ENCODE measurements at places on chromosomes 16 and 17.

- no peak for DNase-seq
Observed at GRCh38 chr16:19094542-19095365, 19.0 kb upstream of the ITPRIPL2 start.

DNA sequence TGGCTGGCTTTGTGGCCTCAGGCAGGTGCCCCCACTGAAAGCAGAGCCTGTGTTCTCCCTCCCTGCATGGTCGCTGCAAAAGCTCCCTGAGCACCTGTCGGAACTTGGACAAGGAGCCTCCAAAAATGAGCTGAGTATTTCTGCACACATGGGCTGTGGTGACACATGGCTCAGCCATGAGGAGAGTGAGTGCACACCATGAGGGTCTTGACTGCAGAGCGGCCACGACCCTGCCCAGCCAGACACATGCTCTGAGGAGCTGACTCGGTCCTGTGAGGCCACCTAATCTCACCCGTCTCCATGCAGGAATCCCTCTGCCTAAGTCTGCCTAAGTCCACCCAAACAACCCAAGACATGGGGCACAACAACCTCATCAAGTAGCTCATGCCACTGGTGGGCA is 128.9 kb downstream of the DYNLRB2 start:
- DNase-seq: no peak

DNA sequence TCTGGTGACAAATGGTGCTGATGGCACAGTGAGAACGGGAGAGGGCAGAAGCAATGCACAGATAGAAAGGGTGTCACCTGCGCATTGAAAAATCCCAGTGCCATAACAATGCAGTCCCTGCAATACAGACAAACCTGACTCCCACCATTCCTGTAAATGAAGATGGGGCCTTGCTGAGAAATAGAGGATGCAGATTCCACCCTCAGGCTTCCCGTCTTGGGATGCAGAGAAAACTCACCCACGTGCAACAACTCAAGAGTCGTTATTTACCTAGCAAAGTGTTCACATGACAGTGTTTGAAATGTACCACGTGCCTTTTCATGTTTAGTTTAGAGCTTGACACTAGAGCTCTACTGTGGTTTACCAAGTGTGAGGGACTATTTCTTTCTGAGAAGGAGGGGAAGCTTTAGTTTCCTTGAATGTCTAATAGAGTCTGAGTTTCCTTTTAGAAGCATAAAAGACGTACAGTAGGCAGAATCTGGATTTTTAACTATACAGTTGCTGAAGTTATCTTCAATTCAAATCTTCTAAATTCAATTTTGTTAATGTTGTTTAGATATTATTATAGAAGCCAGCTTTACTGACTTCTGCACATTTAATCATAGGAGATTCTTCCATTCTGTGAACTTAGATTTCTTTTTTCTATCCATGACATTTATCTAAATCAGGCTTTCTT is 35.6 kb downstream of the WWOX start:
- no peak for DNase-seq

DNA sequence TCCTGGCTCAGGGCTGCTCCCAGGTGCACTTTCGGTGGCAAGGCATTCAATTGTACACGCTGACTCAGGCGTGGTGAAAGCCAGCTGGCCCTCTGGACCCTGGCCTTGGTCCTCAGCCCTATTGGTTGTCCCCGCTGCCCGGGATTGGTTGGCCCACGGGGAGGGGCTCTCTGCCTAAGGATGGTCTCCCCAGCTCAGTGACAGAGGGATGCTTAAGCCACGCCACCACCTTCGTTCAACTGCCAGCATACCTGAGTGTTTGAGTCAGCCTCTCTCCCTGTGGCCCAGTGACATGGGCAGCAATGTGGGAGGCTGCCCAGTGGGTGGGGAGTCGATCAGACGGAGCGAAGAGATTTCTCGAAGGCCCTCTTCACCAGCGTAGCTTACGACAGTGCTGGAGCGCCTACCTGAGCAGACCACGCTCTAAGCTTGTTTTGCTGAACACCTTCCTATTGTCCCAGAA is 30.3 kb downstream of the IRF8 start:
- DNase-seq: no peak

GRCh38 chr16:1778200-1779179 is 3.9 kb downstream of the SPSB3 start:
- DNase-seq: no peak

DNA sequence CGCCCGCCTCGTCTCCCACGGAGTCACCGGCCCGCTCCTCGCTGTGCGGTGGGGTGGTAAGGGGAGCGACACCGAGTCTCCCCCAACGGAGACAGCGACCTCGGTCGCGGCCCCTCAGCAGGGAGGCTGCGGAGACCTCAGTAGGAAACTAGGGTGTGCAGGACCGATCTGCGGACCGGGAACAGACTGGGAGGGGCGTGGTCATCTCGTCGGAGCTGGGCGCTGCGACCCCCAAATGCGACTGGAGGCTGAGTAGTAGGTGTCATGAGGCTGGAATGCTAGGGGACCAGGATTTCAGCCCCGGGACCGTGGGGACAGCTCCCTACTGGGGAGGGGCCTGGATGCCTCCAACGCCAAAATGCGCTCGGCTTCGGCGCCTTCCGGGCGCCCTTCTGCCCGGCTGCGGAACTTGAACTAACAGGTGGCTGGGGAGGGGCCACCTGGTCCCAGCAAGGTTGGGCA is 1.3 kb downstream of the CACNG4 start:
- DNase-seq: no peak

- no peak for DNase-seq
Observed at GRCh38 chr17:57228911-57229310, 27.4 kb upstream of the MSI2 start.

DNA sequence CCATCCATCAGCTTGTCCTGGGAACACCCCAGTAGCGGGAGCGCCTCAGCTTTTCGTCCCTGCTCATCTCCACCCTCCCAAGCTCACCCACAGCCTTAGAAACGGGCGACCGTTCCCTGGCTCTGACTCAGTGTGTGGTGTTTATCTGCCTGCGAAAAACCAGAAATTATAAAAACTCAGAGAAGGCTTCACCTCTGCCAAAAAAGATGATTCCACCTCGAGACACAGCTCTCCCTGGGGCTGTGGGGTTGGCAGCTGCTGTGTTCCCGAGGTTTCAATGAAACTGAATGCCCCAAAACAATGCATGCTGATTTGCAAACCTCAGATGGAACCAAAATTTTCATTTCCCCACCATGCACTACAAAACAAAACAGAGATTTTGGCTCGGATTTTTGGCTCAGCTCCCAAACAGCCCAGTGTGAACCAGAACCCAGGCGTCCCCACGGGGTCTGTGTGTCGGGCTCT is 62.4 kb upstream of the MED9 start:
- DNase-seq: peak; percentile 88

DNA sequence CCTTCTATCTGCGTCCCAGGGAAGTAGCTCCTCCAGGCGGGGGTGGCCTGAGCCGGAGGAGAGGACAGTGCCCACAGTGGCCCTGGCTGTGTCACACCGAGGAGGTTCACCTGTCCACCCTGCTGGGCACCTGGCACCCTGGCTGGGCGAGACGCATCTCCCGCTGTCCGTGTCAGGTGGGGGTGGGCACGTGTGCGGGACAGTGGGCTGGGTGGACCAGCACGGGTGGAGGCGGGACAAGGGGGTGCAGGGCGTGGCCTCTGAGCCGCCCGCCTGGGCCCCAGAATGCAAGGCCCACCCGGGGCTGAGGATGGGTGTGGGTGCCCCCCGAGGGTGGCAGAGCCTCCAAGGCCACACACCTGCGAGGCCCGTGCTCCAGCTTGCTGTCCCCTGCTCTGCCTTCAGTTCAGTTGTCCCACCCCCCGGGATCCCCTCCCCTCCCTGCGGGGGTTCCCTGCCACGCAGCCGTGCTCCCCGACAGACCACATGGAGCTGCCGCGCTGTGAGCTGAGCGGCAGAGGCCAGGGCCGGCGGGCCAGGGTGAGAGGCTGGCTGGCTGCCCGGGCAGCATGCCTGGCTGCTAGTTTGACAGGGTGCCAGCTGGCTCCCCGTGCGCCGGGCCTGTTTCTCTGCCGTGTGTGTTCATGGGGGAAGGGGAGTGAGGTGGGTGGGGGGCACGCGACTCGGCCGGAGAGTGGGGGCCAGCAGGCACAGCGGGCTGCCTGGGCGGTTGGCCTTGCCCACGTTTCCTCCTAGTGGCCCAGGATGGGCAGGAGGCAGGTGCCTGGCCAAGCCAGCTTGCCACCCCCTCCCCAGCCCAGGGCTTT is 33.9 kb downstream of the BAHCC1 start:
- DNase-seq: no peak

DNA sequence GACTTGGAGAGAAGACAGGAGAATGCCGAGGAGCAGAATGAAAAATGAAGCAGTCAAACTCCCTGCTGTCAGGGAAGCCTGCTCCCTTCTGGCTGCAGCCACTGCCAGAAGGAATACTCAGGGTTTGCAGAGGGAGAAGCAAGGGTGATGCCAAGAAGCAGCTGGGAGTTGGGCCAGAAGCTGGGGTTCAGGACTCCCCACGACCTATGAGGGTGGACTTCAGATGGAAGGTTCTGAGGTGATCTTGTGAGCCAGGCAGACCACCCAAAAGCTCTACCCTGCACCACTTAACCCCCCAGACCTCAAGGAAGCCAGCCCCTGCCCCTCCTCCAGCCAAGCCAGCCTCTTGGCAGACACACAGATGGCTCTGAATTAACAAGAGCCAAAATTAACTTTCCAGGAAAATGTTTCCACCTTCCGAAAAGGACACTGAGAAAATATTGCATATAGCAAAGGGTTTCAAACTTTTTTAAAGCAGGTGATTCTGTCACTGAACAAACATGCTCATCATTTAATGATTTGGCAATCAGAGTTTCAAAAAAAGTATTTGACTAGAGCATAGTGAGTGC is 126.0 kb upstream of the ERCC4 start:
- no peak for DNase-seq

- no peak for DNase-seq
Observed at GRCh38 chr16:88442727-88443576, 10.1 kb upstream of the ZFPM1 start.

DNA sequence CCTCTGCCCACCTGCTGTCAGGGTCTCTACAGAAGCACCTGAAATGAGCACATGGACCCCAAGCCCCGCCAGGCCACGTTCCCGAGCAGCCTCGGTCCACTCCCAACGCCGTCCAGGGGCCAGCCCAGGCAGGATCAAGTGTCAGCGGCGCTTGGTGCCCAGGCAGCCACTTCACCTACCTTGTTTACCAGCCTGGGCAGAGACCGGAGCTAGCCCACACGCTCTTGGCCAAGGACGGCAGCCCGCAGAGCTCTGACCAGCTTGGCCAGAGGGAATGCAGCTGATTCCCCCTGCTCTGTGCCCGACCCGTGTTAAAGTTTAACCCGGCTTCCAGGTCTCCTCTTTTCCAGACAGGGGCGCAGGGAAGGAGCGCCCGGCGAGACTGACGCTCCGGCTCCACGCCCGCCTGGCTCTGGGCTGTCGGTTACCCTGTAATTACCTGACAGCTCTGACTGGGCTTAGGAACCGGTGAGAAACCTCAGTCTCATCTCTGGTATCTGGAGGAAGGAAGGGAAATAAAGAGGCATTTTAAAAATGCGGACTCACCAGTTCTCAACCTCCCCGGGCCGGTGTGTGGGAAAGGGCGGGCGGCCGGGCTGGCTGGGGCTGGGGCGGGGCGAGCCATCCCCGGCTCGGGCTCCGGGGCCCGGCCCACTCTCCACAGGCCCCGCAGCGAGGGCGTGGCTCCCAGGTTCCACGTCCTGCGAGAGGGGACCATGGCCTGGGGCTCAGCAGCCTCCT is 4.6 kb downstream of the KIFC3 start:
- DNase-seq: no peak

GRCh38 chr17:75807861-75808260 is 23.3 kb downstream of the UNK start:
- DNase-seq: no peak

DNA sequence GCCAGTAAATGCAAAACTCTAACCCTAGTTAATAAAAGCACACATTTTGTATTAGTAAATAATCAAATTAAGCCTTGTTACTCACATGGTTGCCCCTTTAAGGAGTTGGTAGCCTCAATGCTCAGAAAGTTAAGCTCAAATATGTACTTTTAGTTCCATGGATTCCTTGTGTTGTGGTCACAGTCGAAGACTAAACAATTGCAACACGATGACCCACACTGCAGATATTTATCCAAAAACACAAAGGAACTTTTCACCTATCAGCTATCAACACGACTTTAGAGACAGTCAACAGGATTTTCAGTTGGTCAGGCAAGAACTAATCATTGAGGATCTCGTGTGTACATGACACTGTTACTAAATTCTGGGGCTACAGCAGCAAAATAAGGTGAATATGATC is 47.4 kb upstream of the NUDT7 start:
- peak; percentile 28 for DNase-seq

DNA sequence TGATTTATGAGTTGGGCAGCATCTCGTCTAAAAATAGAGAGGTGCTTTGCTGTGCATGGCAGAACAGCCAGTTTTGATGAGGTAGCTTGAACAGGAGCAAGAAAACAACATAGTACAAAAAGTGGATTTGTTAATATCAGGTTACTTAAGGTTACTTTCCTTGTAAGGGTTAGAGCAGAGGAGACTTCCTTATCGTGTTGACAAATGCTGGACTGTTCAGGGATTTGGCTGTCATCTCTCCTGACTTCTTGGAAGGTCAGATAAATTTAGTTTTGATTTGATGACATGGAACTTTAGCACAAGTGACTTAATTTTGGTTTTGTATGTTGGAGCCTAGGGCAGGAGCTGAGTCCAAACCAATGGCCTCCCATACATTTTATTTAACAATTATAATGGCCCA is 163.9 kb upstream of the ELAC2 start:
- no peak for DNase-seq

DNA sequence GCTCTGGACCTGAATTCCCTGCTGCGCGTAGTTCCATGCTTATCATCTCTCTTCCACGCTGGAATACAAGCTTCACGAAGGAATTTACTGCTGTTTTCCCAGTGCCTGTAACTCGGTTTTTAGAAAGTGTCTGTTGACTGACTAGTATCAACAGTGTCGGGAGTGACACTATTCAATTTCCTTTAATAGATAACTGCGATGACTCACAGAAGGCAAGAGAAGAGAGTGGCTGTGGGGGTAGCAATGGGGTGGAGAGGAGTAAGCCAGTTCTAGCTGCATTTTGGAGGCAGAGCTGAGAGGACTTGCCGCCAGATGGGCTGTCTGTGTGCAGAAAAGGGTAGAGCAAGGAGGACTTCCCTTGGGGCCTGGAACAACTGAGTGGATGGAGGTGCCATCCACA is 25.2 kb downstream of the B4GALNT2 start:
- DNase-seq: no peak

- DNase-seq: no peak
Observed at GRCh38 chr16:13779676-13780075, 140.3 kb upstream of the ERCC4 start.

GRCh38 chr17:66578781-66579489 is 256.0 kb upstream of the CACNG5 start:
- DNase-seq: no peak

GRCh38 chr17:27807567-27808470 is 7.5 kb upstream of the NOS2 start:
- no peak for DNase-seq

DNA sequence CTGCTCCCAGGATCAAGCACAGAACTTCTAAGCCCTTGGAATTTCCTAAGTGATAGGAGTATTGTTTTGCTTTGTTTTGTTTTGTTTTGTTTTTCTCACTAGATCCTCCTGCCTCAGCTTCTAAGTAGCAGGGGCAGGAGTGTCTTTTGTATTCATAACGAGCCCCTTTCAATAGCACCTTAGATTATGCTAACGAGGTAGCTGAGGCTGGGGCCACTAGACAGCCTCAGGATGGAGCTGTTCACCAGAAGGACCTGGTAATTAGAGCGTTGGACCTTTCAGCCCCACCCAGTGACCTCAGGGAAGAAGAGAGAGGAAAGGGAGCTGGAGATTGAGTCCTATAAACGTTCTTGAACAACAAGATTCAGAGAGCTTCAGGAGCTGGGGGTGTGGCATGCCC is 43.6 kb downstream of the IKZF3 start:
- DNase-seq: no peak

GRCh38 chr17:74424657-74425056 is 7.2 kb upstream of the GPRC5C start:
- no peak for DNase-seq

- DNase-seq: no peak
Observed at GRCh38 chr17:21019976-21020586, 22.7 kb downstream of the USP22 start.

Data from astrocyte of the cerebellum (primary cell).